ENCODE measurements at places on chromosomes 1 and 21.

DNA sequence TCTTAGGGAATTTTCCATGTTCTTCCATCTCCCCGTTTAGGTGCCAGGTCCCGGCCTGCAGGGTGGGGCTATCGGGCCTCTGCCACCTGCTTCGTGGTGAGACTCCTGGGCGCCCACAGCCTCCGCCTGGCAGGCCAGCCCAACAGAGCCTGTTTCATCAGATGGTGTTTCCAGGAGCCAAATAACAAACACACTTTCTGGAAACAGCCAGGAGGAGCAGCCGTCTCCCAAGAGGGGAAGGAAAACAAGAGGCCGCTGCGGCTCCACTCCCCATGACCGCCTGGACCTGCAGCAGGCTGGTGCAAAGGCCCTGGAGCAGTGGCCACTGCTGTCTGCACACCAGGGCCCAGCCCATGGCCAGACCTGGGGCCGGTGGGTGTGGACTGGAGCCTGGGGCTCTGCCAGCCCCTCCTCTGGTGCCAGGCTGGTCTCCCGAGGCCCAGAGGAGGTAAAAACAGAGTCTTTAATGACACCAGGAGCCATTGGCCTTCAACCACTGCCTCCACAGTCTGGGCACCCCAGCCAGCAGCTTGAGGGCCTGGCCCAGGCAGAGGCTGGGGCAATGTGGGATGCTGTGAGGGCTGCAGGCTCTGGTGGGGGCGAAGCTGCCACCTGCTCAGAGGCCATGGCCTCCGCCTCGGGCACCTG, 55.0 kb downstream of the SLX9 start:
- no peak for DNase-seq

- DNase-seq: no peak
Measured at GRCh38 chr1:235470741-235471439, 33.4 kb downstream of the B3GALNT2 start.

DNA sequence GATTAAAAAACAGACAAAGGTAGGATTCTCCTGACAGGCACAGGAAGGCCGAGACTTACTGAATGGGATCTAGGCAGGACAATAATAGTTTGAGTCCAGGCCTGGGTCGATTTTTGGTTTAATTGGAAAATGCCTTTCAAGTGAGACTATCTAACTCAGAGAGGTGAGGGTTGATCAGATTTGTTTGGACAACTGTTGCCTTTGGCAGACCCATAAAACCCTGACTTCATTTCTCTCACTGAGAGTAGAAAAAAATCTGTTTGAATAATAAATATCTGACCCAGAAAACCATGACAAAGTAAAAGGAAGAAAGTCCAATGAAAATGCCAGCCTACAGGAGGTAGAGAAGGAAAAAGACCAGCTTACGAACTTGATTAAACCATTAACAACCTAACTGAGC, 12.3 kb upstream of the SLC30A10 start:
- DNase-seq: no peak

DNA sequence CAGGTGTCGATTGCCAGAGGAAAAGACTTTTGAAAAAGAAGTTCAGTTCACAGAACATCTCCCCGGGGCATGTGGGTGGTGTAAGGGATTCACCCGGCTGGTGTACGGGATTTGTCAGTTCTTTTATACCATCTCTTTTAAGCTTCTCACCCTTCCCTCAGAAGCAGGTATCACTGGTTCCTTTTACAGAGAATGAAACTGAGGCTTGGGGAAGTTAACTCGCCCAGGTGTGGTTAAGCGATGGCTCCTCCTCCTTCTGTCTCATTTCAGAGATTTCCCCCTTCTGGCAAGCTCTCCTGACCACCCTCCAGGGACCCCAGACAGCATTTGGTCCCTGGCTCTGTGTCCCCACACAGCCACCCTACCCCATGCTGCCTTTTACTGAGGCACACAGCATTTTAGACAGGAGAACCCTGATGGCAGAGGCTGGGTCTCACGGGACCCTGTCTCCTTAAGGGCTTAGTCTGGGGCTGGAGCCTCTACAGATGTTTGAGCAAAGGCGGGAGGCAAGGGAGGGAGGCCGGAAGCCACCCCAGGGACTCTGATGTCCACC, 2.8 kb upstream of the ECE1 start:
- no peak for DNase-seq

DNA sequence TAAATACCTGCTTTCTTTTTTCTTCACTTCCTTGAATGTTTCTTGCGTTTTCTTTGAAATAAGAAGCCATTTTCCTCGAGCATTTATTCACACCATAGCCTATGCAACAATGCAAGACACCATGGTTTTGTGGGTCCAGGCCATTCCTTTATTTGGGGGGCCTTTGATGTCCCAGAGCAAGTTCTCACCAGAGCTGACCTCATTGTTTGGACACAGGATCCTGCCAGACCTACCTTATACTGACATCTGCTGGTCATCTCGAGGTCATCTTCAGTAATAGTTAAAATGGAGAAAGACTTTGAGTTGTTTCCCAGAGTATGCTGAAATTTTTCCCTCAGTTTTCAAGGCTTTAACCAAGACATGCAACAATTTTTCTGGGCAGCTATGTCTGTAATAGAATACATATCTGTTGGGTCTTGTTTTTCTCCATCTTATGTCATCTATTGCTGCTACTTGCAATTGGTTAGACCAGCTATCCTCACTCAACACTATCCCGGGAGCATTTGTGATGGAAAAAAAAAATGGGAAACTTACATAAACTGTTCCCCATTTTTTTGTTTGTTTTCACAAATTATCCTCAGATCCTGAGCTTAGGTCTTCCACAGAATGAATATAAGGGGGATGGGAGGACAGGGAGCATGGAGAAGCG, 34.0 kb upstream of the BACE2 start:
- DNase-seq: peak; percentile 74

- no peak for DNase-seq
Measured at GRCh38 chr1:202691816-202692215, 18.4 kb downstream of the SYT2 start.

GRCh38 chr1:59506952-59507351, 210.1 kb downstream of the FGGY start:
- peak; percentile 17 for DNase-seq

DNA sequence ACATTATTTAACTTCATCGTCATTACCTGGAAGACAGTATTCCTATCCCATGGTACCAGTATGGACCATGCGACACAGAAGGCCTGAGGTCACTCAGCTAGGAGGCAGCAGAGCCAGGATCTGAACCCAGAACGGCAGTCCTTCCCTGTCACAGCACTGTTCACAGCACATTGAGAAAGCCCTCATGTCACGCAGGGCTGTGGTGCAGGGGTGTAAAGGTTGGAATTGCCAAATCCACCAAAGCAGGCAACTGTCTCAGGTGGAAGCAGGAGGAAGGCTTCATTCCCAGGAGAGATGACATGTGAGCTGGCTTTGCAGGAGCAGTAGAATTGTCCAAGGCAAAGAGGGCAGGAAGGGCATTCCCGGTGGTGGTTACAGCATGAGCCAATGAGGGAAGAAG, 9.9 kb upstream of the TTC22 start:
- no peak for DNase-seq

- DNase-seq: no peak
Measured at GRCh38 chr1:150236614-150237100, 745 bp upstream of the ANP32E start.

GRCh38 chr1:30687886-30688285, 35.5 kb downstream of the MATN1 start:
- DNase-seq: no peak

GRCh38 chr1:67855444-67855843, 22.2 kb upstream of the GNG12 start:
- no peak for DNase-seq

DNA sequence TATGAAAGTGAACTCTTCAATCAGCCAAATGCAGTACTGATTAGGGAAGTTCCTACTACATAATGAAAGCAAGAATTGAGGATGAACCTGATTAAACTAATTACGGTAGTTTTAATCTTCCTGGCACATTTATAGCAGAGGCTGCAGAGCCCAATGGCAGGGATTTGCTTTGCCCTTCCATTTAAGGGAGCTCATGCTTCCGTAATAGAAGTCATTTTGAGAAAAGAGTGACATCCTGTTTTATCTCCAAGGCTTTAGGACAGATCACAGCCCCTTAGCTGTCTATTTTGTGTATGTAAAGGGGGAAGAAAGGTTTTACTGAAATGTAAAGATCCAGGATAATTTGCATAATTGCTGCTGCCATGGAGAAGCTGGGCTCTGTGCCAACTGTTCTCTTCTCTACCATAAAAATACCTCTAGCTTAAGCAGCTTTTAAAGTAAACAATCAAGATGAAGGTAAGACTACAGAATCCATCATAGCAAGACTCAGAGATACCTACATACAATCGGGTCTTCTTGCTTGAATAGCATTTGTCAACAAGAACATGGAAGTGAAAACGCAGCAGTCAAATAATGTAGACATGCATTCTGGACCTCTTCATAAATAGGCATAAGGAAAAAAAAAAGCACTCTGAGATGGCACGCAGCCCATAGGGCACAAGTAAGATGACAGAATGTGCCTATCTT, 62.5 kb downstream of the ASH1L start:
- peak; percentile 35 for DNase-seq

DNA sequence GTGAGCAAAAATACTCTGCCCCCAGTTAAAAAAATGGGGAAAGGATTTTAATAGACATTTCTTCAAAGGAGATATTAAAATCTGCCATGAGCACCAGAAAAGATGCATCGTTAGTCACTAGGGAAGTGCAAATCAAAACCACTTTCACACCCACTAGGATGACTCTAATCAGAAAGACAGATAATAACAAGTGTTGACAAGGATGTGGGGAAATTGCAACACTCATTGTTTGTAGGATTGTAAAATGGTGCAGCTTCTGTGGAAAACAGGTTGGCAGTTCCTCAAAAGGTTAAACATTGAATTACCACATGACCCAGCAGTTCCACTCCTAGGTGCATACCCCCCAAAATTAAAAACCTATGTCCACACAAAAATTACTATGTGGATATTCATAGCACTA, 112.3 kb downstream of the KCNJ6 start:
- no peak for DNase-seq

Measured in SW480 (cell line).